ENCODE measurements at places on chromosomes 7 and 10.

- no peak for DNase-seq
Measured at GRCh38 chr10:132562916-132563456, 25.4 kb downstream of the INPP5A start.

DNA sequence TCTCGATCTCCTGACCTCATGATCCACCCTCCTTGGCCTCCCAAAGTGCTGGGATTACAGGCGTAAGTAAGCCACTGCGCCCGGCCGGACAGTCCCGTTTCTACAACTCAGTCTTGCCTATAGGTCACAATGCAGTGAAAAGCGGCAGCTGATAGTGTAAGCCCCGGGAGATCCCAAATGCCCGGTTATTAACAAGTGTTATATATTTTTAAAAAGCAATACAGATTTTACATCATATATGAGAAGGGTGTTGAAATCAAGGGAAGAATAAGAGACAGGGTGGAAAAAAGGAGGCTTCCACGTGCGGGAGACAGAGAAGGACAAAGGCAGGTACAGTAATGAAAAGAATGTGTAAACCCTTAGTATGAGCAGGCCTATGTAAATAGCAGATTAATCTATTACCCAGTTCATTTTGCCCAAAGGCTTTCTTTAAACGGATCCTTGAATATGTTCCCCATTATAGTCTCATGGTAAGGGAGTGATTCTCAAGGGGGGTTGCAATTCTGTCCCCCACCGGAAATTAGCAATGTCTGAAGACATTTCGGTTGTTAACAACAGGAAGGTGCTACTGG is 170.8 kb downstream of the PDE1C start:
- DNase-seq: no peak

DNA sequence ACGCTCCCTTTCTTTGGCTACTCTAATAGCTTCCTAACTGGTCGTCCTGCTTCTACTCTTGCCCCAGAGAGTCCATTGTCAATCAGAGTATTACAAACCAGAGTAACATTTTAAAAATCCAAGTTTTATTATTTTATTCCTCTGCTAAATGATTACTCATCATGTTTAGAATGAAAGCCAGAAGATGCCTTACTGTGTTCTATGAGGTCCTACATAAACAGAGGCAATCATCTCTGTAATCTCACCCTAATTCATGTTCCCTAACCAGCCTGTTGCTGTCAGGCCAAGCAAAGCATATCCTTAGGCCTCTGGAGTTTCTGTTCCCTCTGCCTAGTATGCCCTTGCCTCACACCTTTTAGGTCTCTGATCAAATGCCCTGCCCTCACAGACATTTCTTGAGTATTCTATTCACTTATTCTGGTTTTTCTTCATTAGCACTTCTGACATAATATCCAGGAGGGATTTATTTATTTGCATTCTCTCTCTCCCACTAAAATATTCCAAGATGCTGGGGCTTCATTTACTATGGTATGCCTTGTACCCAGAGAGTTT is 497.5 kb downstream of the PHTF2 start:
- DNase-seq: no peak

GRCh38 chr7:98116656-98117461 is 10.2 kb downstream of the LMTK2 start:
- DNase-seq: no peak

- no peak for DNase-seq
Measured at GRCh38 chr10:103732339-103733044, 122.9 kb downstream of the SH3PXD2A start.

GRCh38 chr7:35971133-35971891 is 170.5 kb downstream of the SEPTIN7 start:
- no peak for DNase-seq

- no peak for DNase-seq
Measured at GRCh38 chr10:119608316-119609155, 11.8 kb upstream of the TIAL1 start.

- DNase-seq: no peak
Measured at GRCh38 chr7:50923476-50923875, 140.8 kb upstream of the GRB10 start.

- DNase-seq: no peak
Measured at GRCh38 chr10:131419797-131420196, 108.3 kb upstream of the TCERG1L start.

DNA sequence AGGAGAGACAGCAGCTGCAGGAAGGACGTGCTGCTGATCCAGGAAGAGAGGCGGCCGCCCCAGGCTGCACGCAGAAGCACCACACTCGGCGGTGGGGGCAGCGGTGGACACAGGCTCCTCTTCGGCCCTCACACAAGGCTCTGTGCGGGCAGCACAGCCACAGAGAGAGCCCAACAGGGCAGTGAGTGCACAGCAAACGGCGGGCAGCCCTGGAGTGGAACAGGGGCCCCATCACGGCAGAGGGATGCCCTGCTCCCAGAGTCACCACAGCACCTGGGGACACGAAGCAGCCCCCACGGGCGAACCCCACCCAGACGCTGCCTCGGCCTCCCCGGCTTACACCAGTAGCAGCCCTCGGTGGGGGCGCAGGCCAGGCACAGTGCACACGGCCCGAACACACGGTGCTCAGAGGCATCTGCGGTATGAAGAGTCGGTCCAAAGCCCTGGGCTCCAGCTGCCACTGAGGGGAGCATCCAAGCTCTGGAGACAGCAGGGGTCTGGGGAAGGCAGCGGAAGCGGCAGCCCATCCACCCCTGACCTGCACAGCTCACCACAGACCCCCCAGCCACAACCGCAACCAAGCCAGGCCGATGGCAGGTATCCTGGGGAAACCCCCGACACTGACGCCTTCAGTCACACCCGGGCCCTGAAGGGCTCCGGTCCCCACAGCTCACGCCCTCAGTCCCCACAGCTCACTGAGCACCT is 16.8 kb downstream of the NUDT1 start:
- no peak for DNase-seq

GRCh38 chr7:91263384-91264045 is 718 bp upstream of the FZD1 start:
- DNase-seq: no peak

DNA sequence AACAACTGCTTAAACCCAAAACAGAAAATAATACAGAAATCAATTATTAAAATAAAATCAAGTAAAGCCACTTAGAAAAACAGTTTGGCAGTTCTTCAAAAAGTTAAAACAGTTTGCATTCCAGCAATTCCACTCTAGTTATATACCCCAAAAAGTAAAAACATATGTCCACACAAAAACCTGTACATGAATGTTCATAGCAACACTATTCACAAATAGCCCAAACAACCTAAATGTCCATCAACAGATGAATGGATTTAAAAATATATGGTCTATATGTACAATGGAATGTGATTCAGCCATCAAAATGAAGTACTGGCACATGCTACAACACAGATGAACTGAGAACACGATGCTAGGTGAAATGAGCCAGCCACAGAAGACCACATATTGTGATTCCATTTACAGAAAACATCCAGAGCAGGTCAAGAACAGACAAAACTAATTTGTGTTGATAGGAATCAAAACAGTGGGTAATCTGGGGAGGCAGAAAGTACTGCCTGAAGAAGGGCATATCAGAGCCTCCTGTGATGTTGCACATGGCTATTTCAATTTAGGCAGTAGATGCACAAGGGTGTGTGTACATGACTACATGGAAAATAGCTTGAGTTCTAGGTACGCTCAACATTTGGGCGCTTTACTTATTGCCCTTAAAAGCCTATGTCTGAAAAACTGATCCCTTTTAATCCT is 66.3 kb downstream of the CYTH3 start:
- DNase-seq: no peak

DNA sequence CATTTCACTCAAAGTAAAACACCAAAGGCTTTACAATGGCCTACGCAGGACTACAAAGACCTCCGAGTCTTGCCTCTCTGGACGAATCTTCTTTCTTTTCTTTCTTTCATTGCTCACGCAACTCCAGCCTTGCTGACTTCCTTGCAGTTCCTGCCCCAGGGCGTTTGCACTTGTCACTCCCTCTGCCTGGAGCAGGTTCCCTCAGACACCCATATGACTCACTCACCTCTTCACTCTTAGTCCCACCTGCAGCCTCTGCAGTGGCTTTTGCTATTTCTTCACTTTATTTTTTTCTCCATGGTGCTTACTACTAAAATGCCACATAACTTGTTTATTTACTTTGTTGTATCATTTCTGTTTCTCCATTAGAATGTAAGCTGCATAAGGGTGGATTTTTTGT is 33.1 kb downstream of the GHRHR start:
- no peak for DNase-seq

All from stimulated activated effector memory CD8-positive, alpha-beta T cell treated with anti-CD3 and anti-CD28 coated beads, Interleukin-12 subunit alpha, Interleukin-12 subunit beta, amount 100 ng/mL, for 72 hours (primary cell).